ENCODE measurements at places on chromosomes 5 and 9.

DNA sequence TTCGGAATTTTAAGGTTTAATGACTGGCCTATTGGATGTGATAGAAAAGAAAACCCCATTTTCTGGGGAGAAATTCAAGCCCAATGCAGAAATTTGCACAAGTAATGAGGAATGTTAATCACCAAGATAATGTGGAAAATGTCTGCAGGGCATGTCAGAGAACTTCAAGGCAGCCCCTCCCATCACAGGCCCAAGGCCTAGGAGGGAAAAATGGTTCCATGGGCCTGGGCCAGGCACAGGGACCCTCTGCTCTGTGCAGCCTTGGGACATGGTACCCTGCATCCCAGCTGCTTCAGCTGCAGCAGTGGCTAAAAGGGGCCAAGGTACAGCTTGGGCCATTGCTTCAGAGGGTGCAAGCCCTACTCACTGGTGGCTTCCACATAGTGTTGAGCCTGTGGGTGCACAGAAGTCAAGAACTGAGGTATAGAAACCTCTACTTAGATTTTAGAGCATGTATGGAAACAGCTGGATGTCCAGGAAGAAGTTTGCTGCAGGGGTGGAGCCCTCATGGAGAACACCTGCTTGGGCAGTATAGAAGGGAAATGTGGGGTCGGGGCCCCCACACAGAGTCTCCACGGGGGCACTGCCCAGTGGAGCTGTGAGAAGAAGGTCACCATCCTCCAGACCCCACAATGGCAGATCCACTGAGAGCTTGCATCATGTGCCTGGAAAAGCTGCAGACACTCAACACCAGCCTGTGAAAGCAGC lies 12.2 kb downstream of the FBXO10 start:
- no peak for DNase-seq

- no peak for DNase-seq
Measured at GRCh38 chr9:91258451-91258850, 103.3 kb downstream of the AUH start.

- no peak for DNase-seq
Measured at GRCh38 chr9:110109333-110110092, 98.4 kb downstream of the C9orf152 start.

GRCh38 chr5:109936996-109937395 lies 247.3 kb downstream of the MAN2A1 start:
- DNase-seq: no peak

- DNase-seq: no peak
Measured at GRCh38 chr5:158423623-158424200, 564.8 kb upstream of the CLINT1 start.

DNA sequence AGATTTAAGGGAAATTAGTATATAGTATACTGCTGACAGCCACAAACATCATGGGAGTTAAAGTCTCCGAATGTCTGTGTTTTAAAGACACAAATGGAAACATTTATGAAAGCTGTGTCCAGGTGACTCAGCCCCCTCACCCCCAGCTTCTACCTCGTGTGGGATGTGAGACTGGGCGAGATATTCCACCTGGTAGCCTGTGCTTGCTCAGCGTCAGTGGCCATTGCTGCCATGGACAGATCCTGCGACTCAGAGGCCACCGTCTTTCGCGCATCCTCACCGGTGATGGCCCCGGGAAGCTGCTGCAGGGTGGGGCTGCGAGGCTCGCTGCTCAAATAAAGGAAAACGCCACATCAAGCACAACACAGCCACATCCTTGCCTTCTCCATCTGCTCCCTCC lies 31.2 kb upstream of the EXOC3 start:
- no peak for DNase-seq

DNA sequence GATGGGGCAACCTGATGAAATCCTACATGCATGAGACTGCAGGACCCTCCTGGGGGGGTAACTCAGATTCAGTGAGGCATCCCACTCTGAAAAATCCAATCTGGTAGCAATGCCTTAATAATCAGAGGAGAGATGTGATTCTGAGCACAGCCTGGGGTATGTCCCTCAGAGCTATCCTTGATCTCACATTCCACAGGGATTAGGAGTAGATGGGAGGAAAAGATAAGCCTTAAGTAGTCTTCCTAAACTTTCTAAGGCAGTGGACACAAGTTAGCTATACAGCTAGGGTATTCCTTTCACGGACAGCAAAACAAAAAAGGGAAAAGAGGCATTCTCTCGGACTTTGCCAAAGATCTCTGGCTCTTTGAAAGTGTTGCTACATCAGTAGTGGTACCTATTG lies 3.9 kb upstream of the SPATA9 start:
- DNase-seq: no peak

DNA sequence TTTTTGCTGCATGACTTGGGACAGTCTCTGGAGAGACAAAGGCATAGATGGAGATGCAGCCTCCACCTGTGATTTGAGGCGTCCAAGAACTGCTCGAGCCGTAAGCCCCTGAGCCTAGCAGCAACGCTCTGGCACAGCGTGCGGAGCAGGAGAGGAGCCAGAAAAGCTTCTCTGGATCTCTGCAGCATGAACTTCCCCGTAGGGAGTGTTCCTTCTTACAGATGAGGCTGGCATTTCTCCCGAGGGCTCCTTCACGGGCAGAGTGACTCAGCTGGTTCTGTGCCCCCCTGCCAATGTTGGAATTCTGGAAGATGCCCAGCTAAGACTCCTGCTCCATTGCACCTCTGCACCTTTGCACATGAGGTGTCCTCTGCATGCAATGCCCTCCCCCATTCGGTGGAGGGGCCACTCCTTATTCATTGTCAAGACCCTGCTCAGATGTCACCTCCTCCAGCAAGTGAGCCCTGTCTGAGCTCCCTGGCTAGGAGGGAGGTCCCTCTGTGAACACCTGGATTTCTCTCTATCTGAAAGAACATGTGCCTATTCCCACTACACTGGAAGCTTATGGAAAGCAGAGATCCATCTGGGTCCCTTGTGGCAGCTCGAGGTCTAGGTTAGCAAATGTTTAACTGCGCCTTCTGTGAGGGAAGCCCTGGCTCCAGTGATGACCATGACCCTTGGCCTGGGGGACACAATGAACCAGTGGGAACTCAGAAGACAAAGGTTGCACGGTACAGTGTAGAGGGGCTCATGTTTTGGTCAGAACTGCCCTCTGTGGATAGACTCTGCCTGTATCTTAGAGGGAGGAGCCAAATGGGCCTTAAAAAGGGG lies 39.6 kb downstream of the SH3PXD2B start:
- DNase-seq: peak; percentile 73

GRCh38 chr9:79902825-79903600 lies 331.2 kb downstream of the TLE4 start:
- no peak for DNase-seq

DNA sequence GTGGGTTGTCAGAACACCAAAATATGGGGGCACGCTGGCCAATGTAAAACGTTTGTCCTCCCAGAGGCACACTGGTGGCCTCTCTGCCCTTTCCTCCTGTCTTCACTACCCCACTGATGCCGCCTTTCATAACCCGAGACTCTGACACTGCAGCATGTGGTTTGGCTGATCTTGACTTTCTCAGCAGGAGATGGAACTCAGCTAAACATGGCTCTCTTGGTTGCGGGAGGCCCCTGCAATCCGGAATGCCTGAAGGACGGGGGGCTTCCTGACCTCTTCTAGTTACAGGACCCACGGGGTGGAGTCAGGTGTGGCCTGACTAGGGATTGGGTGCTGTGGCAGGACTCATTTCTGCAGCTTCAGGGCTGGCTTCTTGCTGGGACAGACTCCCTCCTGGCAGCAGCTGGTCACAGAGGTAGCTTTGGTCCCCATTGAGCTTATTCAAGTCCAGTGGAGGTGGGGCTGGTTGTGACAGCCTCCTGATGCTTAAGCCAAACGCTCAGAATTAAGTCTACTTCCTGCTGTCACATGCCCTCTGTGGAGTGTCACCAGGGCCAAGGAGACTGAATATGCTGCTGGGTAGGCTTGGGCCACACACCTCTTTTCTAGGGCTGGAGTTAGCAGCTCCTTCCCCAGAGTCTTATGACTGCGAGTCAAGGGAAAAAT lies 44.2 kb downstream of the NXNL2 start:
- DNase-seq: no peak

DNA sequence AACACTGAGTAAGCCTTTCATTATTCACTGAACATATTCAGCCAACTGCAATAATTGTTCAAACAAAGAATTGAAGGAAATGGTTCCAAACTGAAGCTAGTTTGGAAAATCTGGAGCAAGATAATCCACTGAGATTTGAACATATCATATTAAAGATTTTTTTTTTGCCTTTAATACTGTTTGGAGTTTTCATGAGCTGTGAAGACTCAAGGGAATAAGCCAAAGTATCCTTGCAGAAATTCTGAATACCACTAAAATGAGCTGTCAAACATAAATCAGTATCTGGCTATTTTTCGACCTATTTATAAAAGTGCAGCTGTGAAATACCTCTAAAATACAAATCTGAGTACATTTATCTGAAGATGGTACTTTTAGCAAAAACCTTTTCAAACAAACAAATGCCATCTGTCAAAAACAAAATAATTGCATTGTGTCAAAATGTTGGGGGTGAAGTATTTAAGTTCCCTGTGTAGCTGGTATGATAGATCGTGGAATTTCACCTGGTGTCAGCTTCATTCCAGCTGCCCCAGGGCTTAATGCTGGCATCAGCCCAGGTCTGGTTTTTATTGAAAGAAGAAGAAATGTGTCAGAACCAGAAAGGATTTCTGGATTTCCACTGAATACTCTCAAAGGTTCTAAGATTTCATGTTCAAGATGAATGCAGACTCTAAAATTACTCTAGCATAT lies 149.0 kb upstream of the GRAMD2B start:
- peak; percentile 52 for DNase-seq

DNA sequence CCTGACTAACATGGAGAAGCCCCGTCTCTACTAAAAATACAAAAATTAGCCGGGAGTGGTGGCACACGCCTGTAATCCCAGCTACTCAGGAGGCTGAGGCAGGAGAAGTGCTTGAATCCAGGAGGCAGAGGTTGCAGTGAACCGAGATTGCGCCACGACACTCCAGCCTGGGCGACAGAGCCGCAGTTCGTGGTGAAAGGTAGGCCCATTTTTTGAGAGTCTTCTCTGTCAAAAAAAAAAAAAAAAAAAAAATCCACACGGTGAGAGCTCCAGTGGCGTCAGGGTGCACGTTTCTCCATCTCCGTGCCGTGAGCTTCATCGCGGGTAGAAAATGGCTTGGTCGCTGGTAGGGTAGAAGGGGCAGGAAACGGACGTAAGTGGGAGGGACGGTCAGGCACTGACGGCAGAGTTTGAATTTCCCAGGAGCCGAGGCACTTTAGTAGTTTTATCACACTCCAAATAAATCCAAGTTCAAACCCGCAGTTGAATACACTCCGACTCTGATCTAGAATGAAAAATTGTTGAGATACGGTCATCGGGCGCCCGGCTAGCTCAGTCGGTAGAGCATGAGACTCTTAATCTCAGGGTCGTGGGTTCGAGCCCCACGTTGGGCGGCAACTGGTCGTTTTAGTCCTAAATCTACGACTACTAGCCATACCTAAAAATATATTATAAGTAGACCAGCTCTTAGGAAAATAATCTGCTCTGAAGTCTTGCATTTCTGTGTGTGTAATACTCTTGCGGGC lies 2.4 kb upstream of the TRIM7 start:
- no peak for DNase-seq

GRCh38 chr5:16467363-16468219 lies 2.0 kb upstream of the ZNF622 start:
- no peak for DNase-seq

DNA sequence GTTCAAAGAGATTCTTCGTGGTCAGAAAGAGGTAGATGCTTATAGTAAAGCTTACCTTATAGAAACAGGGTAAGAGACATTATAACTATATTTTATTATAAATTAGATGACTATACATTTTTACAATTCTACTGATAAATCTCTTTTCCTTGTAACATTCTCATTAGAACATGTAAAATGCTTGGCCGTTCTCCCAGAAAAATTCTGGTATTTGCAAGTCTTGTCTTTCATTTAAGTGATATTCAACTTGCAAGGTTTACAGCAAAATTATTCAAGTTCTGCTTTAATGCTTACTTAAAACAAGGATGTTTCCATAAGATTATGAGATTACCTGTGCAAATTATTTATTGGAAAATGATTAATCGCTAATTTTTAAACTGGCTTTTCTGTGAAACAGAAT lies 41.3 kb upstream of the CDH18 start:
- DNase-seq: no peak

DNA sequence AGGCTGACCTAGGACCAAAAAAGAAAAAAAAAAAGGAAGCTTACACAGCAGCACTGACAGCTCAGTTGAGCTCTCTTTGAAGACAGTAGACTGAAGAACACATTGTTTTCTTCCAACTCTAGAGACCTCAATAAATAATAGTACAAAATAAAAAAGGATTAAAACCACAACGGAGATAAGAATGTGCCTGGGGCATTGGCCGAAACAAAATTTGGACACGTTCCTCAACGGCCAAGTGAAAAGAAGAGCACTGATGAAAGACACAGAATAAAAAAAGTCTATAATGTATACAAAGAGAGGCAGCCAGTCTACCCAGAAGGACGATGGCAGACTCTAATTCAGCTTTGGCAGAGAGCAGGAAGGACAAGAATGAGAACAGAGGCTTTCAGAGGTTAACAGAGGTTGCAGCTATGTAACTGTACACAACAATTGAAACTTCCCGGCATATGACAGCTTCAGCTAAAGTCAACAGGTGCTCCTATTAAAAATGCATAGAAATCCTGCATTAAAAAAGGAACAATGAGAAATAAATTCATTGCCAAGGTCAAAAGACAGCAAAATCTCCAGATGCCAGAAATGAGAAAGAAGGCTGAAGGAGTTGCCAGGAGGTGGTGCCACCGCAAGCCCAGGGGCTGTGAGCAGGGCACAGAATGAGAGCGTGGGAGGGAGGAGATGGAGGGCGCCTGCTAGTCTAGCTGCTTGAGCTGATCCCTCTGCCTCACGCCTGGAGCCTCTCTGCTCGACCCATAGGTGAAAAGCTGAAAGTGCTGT lies 113.9 kb downstream of the DCP2 start:
- peak; percentile 11 for DNase-seq

GRCh38 chr5:136563489-136563888 lies 198.1 kb upstream of the TRPC7 start:
- no peak for DNase-seq

GRCh38 chr9:117772960-117773359 lies 68.8 kb downstream of the TLR4 start:
- no peak for DNase-seq

DNA sequence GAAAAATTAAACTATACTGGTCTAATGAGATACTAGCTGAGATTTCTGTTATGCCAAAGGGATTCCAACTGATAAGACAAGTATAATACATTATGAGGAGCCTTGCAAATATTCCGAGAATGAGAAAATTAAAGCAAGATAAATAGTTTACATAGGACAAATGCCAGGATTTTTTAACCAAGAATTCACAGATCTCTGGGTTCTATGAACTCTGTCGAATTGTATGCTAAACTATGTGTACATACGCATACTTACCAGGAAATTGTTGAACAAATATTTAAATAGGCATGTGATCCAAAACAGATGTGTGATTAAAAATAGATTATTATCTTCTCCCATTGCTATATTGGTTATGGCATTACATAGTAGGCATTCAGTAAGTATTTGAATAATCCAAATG lies 616.6 kb downstream of the GABRG2 start:
- no peak for DNase-seq

- DNase-seq: no peak
Measured at GRCh38 chr5:175855041-175855720, 16.2 kb upstream of the CPLX2 start.

- DNase-seq: no peak
Measured at GRCh38 chr9:129231022-129231739, 53.1 kb upstream of the IER5L start.
